8988T (cell line): ENCODE measurements at places on chromosomes 1 and 21.

GRCh38 chr1:66312271-66312990, 221.5 kb upstream of the SGIP1 start:
- no peak for DNase-seq

GRCh38 chr1:212040629-212041412, 5.3 kb downstream of the DTL start:
- DNase-seq, result no peak

DNA sequence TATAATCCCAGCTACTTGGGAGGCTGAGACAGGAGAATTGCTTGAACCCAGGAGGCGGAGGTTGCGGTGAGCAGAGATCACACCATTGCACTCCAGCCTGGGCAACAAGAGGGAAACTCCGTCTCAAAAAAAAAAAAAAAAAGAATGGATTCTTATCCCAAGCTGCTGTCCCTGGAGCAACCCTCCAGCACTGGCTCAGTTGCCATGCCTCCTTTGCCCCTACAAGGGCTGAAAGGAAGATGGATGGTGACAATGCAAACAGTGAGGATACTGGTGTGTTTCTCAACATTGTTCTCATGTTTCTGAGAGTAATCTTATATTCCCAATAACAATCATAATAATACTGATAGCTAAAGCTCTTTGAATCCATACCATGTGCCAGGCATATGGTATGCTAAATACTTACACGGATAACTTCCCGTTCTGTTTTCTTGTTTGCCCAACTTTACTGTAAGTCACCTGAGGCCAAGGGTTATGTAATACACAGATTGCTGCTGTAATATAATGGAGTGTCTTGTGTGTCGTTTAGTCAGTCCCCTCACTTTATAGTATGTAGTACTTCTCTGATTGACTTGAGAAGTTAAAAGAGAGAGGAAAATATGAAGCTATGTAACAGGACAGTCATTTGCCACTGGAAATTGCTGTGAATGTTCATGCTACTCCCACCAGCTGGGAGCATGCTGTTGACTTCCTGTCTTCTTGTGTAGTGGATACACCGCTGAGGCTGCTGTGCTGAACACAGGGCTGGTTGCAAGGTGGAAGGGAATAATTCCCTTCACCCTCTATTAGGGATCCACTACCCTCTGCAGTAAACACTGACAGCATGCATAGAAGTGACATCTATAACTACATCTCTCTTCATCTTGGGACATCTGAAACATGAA, 153.6 kb downstream of the CNIH3 start:
- DNase-seq, result no peak

- no peak for DNase-seq
These were observed 65.7 kb upstream of the RAVER2 start for GRCh38 chr1:64679177-64679576.

DNA sequence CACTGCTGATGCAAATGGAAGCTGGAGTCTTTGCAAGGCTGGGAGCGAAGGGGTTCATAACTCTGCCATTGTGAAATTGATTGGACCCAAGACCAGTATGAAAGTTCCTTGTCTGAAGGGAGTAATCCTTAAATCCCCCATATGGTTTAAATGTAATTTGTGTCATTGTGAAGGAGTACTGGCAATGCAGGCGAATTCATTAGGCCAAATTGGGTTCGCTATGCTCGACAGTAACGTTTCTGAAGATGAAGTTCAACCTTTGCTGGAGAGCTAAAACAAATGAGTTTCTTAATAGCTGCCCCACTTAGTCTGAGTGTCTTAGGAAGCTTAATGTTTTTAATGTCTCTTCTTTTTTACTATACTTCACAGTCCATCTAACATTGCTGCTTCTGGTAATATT, 27.5 kb downstream of the PGM1 start:
- DNase-seq, result no peak

- no peak for DNase-seq
These were observed at the start of gene PROX1 for GRCh38 chr1:213987927-213988506. Gene PROX1 (plus strand): TSS chr1:213987973. CDS start chr1:213996536, 8,563 bp downstream.

- no peak for DNase-seq
These were observed 382.3 kb downstream of the SIPA1L2 start for GRCh38 chr1:232247669-232248068.

- no peak for DNase-seq
These were observed 43.1 kb downstream of the OPTC start for GRCh38 chr1:203536980-203537455.

- no peak for DNase-seq
These were observed 878.3 kb upstream of the CXADR start for GRCh38 chr21:16634515-16634914.

DNA sequence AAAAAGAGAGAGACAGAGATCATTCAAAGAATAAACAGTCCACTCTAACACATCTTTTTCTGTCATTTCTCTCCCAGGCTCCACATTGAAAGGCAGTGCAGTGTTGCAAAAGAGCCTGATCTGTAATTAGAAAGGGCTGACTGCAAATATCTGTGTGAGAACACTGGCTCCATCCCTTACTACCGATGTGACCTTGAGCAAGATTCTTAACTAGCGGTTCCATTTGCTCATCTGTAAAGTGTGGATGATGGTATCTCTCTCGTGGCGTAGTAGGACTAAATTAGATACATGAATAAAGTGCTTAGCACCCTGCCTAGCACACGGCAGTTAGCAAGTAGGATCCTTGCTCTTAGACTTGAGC, 26.9 kb upstream of the SLC44A3 start:
- no peak for DNase-seq

DNA sequence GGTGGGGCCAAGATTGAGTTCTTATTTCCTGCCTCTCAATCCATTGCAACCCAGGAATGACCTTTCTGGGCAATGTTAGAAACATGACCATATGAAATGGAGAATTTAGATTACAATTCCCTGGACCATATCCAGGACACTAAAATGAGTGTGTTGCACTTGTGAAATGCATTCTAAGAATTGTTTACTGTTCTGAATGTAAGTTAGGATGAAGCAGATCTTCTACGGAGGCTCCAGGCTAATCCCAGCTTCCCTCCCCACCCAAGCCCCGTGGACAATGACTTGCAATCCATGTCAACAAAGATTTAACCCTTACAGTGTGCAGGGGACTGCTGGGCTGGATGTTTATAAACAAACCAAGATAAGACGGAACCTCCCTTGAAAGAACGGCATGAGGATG, 31.7 kb upstream of the HAO2 start:
- no peak for DNase-seq

DNA sequence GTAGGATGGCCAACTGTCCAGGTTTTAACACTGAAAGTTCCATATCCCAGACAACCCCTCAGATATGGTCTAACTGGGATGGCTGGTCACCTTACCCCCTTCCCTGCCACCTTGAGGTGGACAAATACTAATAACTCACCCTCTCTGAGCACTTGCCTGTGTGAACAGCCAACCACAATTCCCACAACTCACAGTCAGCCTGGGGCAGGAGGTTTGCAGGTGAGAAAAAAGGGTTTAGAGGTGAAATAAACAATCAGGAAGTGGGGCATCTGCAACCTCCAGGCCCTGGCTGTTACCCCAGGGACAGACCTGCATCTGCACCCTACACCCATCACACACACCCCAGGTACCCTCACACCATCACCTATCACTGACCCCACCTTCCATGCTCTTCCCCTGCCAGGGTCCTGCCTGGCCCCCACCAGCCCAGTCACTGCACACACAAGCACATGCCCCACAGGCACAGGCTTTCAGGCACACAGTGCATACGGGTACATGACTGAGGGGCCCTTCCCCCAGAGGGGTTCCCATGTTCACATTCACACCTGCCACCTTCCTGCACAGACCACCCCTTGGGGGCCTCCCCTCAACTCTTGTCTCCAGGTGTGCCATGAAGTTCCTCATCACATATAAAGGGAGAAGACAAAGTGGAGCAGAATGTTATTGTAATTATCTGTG, 679.5 kb downstream of the MATN1 start:
- no peak for DNase-seq

- no peak for DNase-seq
These were observed 42.5 kb downstream of the RPRD2 start for GRCh38 chr1:150406483-150406882.
